ENCODE measurements at places on chromosomes 16 and 17. TPM values are rescaled to one million over a fixed set of nuclear protein-coding genes. Genes with fewer than 3 reads are reported as not detected.
A peak's percentile ranks its signal among the peaks of the same experiment; 100 is the strongest.

GRCh38 chr16:20740901-20741521 lies 607 bp downstream of the THUMPD1 start:
- H3K4me3 ChIP-seq = peak overlapping the region; percentile 76
- peak overlapping the region; percentile 99 for H3K27ac ChIP-seq
- H3K36me3 ChIP-seq = no peaks in the 10 kb centered on the region
- peak; percentile 97 for DNase-seq
- peaks cover 3% of the 10 kb centered on the region for H3K4me1 ChIP-seq

DNA sequence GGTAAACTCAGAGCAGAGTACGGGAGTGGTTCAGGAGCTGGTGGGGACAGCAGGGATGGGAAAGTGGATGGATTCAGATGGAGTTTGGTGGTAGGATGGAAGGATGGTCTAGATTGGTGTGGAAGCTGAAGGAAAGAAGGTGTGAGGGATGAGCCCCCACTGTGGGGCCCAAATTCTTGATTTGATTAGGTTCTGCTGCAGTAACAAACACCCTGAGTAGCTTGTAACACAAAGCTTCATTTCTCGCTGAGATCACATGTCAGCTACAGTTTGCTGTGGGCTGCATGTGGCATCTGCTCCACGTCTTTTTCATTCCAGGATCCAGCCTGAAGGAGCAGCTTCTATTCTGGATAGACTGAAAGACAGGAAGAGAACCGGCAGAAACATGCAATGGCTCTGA lies 143.8 kb downstream of the IRX3 start:
- H3K27ac ChIP-seq = no peak overlapping the region
- DNase-seq = no peak
- H3K36me3 ChIP-seq = no peaks in the 10 kb centered on the region

DNA sequence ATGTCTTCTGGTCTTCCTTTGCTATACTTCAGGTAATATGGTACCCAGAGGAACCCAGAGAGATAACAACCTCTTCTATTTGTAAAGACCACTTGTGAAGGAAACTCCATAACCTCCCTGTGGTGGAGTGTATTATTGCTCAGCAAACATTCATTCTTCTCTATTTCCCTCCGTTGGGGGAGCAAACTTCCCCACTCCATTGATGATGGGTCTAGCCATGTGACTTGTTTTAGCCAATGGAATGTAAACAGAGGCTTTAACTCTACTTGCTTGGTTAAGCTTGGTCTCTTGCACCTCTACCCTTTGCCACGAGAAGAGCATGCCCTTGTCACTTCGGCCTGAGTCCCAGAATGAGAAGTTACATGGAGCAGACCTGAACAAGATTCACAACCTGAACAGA lies 30.0 kb upstream of the SKAP1 start:
- no peak overlapping the region for H3K27ac ChIP-seq
- H3K4me3 ChIP-seq = no peak overlapping the region
- no peak for DNase-seq
- no peaks in the 10 kb centered on the region for H3K36me3 ChIP-seq
- H3K4me1 ChIP-seq = no peaks in the 10 kb centered on the region

DNA sequence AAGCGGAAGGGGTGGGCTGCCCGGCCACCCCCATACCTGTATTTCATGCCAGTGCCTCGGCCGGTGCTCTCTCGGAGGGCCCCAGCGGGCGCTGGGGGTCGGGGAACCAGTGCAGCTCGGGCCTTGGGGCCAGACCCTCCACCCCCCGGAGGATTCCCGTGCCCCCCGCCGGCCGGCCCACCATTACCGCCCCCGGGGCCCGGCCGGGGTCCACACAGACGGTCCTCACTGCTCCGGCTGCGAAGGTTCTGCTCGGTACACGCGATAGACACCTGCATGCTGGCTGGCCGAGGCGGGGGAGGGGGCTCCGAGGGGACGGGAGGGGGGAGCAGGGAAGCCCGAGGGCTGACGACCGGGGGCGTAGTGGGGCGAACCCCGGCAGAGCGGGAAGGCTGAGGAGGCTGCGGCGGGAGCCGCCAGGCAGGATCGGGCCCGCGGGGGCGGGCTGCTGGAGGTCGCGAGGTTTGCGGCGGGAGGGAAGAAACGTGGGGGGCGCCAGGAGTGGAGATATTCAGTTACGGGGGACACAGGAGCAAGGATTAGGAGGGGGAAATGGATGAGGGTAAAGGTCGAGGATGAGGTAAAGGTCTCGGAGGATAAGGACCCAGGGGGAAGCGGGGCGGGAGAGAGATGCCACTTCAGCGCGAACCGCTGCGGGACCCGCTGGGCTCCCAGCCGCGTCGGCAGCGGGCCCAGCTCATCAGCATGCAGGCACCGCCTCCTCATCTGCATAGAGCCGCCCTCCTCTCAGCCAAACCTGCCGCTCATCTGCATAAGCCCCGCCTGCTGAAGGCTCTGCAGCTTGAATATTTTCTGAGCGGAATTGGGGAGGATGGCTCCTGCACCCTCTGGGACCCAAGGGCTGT lies at the start of gene KCNAB3:
Gene KCNAB3, minus strand, starts transcription at position 699 of the 866 bp plus-strand sequence. Its CDS starts 421 bp downstream, at position 278.
- peak; percentile 52 for DNase-seq
- peak within 1 kb of the TSS; percentile 1 for H3K4me3 ChIP-seq
- H3K4me1 ChIP-seq = no peaks in the 10 kb centered on the region
- H3K27ac ChIP-seq = peak within 1 kb of the TSS; percentile 10
- no peaks in the 10 kb centered on the region for H3K36me3 ChIP-seq

GRCh38 chr16:14037960-14038359 lies 33.2 kb upstream of the MRTFB start:
- no peaks in the 10 kb centered on the region for H3K36me3 ChIP-seq
- H3K27ac ChIP-seq = no peak overlapping the region
- no peaks in the 10 kb centered on the region for H3K4me1 ChIP-seq
- no peak for DNase-seq

GRCh38 chr16:48329138-48329537 lies 56.1 kb downstream of the SIAH1 start:
- H3K27ac ChIP-seq = no peak overlapping the region
- H3K4me3 ChIP-seq = no peak overlapping the region
- no peaks in the 10 kb centered on the region for H3K27me3 ChIP-seq
- H3K4me1 ChIP-seq = no peaks in the 10 kb centered on the region
- H3K36me3 ChIP-seq = no peaks in the 10 kb centered on the region

SLC5A10 gene
- total RNA-seq = not detected

Data from Peyer's patch (tissue), 4 donors.